ENCODE measurements at places on chromosomes 7 and 10.

DNA sequence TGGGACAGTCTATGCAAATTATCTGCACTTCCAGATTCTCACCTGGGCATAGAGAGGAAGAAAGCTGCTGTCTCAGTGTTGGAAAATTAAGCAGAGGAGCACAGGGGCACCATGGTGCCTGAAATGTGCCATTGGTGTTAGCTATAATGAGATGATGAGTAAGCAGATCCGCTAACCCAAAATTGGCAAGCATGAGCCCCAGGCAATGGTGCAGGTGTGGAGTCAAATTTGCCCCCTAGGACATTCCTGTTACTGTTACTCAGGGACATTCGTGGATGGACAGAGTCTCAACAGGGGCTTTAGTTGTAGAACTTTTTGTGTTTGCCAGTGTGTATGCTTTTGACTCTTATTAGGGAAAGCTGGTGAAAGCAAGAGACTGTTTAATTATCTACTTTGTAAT is 385.2 kb upstream of the KLF6 start:
- no peak for DNase-seq

DNA sequence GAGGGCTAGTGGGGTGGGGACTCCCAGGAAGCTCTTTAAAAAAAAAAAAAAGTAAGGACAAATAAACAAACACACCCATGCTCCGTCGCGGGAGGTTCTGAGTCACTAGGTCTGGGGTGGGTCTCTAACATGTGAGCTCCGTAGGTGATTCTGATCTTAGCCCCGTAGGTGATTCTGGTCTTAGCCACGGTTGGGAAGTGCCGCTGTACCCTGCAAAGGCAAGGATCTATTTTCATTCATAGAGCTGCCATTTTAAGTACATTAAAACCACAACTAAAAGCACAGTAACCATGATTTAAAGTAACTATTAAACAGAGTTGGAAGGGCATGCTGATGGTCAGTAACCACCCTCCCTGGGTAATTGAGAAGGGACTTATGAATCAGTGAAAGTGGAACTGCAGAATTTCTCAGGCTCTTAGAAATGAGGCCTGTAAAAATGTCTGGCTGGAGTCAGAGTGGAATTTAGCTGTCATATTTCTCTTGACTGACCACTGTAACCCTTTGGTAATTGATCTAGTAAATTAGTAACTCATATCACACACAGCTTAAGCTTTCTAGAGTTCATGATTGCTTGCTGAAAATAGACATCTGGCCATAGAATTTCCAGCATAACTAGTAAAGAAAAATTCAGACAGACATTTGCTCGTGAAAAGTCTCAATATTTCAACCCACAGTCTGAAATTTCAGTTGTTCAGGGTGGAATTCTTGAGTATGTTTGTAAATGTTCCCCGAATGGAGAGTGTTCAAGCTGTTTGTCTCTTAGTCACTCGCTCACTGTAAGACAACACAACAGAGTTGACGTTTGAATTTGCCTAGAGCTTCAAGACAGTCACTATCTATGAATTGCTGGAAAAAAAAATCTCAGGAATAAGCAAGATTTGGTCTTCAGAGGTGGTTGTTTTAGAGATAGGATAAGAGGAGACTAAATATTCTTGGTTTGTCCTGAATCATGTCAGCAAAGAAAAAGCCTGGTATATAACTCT is 34.2 kb upstream of the TCF7L2 start:
- DNase-seq = no peak

DNA sequence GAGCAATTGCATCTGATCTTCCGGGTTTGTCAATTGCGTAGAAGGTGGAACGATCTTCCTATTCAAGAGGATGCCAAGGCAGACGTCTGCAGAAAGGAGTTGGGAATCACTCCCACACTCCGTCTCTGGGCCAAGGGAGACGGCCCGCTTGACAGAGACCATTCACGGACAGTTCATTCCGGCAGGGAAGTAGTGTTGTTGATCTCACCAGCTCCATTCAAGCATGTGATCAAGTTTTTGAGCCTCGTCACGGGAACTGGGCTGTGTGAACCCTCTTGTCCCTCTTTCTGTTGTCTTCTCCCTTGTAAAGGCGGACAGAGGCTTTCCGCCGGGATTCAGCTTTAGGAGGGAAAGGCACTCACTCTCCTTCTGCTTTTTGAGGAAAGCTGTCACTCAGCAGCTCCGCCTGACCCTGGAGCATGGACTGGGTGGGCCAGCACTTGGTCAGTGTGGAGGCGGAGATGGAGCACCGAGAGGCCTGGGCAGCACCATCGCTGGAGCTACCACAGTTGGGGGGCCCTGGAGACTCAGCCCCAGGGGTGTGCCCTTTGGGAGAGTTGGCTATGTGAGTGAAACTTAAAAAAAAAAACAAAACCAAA is 44.9 kb downstream of the SPDYE5 start:
- no peak for DNase-seq

DNA sequence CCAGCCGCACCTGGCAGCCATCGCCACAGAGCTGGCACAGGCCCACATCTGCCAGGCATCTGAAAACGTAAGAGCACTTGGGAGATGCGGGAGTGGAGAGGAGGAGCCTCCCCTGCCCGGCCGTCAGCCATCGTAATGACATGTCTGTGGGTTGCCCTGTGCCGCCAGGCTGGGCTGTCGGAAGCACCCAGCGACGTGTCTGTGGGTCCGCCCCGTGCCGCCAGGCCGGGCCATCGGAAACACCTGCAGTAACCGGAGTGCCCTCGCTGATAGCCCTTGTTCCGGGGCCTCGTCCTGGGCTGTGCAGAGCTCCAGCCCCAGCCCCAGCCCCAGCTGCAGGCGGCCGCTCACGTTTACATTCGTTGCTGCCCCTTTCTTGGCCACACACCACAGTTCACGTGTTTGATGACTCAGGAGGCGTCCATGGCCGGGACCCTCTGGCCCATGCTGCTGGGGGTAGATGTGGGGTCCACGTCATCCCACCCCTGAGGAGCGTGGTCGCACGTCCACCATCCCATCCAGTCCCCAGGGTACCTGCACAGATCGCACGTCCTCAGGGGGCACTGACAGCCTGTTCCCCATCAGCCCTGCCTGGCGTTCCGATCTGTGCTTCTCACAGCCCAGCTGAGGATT is 30.0 kb upstream of the PRKAR1B start:
- no peak for DNase-seq

GRCh38 chr10:103044942-103045489 is 126.9 kb downstream of the CNNM2 start:
- no peak for DNase-seq

DNA sequence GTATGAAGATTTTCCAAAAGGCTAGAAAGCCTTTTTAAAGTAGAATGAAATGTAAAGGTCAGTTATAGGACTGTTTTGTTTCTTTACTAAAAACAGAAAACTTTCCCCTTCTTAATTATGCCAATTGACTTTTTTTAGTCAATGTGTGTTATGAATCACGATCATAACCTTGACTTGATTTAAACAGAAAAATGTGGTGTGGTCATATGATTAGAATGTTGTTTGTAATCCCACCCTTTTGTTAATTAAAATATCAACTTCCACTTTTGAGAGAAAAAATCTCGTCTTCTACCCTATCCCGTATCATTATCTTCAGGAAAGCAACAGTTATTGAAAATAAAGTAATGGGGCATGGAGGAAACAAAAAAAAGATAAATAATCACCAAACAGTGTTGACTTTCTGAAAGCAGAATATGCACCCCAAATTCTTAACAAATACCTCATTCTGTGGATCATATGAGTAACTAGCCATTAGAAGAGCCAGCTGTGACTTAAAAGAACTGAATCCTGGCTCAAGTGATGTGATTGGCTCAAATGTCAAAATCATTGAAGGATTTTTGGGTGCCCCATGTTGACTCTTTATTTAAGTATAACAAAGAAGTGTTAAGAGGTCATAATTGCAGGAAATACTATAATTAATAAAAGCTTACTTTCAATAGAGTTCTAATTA is 32.3 kb upstream of the SLC16A12 start:
- DNase-seq = no peak

DNA sequence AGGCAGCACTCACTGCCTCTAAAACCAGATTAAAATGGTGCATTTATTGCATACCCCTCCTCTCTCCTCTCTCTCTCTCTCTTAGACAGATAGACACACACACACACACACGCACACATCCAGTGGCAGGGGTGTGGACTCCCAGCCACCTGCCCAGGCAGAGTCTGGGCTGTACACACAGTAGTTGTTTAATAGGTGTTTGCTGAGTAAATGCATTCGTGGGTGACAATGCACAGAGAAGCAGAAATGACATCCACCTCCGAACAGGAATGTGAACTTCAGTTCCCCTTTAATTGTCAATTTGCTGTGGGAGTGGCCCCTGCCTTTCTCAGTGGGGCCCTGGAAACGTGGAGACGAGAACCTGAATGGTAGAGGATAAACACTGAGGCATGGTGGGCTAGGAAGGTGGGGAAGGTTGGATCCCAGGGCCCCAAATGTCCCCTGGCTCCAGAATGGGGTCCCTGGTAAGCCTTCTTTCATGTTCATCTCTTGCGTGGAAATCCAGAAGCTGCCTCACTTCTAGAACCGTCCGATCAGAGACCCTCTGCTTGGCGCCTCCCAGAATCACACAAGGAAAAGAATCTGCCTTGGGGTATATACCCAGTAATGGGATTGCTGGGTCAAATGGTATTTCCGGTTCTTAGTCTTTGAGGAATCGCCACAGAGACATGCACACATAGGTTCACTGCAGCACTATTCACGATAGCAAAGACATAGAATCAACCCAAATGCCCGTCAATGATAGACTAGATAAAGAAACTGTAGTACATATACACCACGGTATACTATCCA is 58.5 kb upstream of the ECHDC3 start:
- DNase-seq = no peak

DNA sequence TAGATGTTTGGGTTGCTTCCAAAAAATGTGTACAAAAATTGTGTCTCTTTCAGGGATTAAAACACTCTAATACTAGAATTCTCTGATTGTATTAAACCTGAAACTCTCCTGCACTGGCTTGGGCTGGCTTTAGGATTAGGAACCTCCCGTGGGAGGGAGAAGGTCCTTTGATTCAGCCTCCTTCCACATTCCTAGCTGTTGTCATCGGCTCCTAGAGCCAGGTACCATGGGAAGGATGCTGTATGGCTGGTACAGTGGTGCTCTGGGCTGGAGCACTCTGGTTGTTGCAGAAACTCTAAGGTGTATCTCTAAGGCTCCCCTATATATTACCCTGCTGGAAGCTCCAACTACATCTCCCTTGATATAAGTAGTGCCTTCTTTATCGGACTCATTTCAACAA is 245.2 kb upstream of the FOXK1 start:
- DNase-seq = no peak

DNA sequence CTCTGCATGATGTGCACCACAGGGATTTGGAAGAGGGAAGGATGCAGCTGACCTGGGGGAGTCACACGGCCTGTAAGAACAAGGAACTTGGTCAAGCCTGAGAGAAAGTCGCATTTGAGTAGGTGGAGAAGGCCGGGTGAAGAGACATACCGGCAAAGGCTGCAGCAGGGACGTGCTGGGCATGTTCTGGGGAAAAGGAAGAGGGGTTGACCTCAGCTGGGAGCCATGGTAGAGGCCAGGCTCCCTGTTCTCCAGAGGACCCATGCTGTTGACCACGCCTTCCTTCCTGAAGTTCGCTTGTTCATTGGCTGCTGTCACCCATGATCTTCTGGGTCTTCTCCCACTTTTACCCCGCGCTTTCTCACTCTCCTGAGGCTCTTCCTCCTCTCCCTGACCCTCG is 84.5 kb downstream of the HTR5A start:
- DNase-seq = no peak

DNA sequence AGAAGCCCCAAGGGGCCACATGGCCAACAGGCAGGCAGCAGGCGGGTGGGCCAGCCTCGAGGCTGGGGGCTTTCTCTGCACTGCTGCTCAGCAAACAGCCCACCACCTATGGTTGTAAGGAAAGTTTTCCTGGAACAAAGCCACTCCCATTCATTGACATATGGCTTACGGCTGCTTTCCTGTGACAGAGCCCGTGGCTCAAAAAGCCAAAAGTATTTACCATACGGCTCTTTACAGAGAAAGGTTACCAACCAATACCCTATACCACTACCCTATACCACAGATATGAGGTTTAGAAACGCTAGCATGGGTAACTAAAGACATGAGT is 152.7 kb downstream of the MAD1L1 start:
- no peak for DNase-seq

DNA sequence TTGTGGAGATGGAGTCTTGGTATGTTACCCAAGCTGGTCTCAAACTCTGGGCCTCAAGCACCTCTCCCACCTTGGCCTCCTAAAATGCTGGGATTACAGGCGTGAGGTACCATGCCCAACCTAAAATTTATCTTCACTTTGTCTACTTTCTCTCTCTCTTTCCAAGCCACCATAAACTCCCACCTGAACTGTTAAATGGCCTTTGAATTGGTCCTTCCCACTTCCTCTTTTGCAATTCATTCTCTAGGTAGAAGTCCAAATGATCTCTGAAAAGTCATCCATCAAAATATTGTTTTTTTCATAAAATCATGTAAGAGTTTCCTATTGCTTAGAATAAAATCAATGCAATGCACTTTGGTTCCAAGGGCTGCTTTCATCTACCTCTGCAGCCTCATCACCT is 90.1 kb upstream of the CELF2 start:
- DNase-seq = no peak

DNA sequence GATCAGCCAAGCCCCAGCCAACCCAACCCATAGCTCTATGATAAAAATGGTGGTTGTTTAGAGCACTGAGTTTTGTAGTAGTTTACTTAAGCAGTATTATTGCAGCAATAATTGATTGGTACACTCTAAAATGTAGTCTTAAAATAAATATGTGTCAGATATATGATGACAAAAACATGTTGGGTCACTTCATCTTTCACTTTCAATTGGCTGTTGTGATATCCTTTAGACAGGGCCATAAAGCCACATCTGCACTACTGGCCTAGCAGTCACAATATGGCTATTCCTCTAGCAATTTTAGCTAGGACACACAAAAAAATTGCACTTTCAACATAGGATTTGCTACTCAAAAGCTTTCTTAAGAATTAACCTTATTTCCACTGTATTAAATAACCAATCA is 5.9 kb upstream of the CAV1 start:
- DNase-seq = no peak

DNA sequence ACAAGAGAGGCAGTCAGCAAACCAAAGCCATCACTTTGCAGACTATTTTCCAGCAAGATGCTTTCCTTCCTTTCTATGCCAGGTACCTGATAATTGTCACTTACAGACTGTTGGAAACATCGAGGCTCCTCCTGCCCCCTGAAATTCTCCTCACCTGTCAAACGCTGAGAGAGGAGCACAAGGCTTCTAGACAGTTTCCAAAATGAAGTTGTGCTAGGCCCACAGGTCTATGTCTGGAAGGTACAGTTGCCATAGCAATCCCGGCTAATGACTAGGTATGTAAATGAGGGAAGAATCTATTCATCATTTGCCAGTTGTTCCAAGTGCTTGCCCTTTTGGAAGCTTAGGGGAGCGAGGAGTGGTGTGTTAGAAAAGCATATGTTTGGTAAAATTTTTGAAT is 334.4 kb downstream of the CALN1 start:
- no peak for DNase-seq

GRCh38 chr7:2114052-2114451 is 118.7 kb downstream of the MAD1L1 start:
- no peak for DNase-seq

DNA sequence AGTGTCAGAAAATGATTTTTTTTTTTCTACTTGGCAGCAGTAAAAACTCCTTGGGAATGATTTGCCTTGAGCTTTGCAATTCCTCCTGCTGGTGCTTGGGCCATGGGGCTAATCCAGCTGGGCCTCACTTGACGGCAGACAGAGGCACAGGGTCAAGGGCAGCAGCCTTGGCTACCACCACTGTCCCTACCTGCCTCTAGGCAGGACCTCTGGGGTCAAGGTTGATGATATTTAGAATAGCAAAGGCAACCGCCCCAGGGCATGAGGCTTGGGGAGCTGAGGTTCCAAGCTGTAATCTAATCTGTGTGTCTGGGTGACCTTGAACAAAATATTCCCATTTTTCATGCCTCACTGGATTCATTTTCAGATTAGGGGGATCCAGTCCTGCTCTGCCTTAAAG is 327.4 kb downstream of the PLXNA4 start:
- no peak for DNase-seq

Data from uterus (tissue), 4 donors.